ENCODE measurements at places on chromosomes 12 and 14.

GRCh38 chr14:30620178-30620577, 1.9 kb upstream of the SCFD1 start:
- no peak for DNase-seq

DNA sequence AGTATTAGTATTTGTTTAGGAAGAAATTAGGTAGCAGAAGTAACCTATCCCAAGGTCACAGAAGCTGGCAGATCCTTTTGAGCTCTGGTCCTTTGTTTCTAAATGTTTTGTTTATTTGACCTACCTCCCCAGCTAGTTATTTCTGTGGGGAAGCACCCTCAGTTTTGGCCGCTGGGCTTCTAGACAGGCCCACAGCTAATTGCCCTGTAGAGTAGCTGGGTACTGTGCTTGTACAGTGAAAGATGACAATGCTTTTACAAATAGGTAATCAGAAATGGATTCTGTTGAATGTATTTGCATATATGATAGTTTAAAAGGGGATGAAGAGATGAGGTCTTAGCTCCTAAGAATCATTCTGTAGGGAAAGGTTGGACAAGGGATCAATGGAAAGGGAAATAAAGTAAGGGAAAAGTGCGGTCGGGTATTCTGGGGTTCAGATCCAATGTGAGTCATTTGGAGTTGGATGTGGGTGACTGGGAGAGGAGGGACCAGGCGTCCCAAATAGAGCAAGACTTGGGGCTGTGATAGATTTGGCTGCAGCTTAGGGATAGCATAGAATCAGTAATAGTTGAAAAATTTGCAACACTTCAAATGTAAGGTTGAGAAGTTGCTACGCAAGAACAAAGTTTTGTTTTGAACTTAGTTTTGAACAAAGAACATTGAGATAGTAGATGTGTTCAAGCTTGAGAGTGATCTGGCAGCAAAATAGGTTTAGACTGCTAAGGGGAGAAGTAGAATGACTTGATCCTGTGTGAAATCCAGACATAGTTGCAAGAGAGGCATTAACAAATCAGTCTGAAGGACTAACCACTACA, 3.6 kb downstream of the NUDT4 start:
- no peak for DNase-seq

GRCh38 chr12:44317651-44318126, 481.8 kb downstream of the TMEM117 start:
- DNase-seq = no peak

GRCh38 chr12:83919081-83919480, 993.5 kb downstream of the SLC6A15 start:
- DNase-seq = no peak

DNA sequence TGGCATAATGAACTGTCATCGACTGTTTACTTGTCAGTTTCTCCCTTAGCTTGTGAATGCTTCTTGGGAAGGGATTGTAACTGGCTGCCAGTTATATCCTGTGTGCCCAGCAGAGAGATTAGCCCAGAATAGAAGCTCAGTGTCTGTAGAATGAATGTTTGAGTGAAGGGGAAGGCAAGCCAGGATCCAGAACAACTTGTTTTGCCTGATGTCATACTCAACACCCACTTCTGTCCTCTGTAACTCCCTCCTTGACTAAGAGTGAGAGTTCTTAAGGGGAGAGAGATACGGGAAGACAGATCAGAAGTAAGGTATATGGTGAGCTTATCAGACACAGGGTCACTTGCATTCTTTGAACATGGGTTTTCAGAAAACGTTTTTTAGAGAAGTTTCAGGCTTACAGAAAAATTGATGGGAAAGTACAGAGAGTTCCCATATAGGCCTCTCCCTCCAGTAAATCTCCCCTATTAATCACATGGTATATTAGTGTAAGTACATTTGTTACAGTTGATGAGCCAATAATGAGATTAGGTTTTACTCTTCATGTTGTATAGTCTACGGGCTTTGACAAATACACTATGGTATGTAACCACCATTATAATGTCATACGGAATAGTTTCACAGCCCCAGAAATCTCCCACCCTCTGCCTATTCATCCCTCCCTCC, 5.6 kb upstream of the SPPL3 start:
- no peak for DNase-seq

- DNase-seq = no peak
These were observed 223.4 kb downstream of the PCNX1 start for GRCh38 chr14:71130491-71131179.

DNA sequence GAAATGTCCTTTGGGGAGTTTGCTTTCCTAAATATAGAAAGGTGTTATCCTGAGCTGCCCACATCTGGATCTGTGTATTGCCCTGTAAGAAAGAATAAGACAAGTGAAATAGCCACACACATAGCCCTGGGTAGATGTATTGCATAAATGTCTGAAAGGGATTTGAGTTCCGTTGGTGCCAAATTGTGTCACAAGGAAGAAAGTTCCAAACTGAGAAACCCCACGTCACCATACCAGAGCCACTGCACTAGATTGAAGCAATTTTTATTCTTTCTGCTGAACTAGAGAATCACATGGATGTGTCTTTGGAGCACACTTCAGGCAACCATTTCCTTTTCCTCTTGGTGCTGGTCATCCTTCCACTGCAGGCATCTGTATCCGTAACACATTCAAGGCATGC, 5.0 kb downstream of the RNASE9 start:
- no peak for DNase-seq

DNA sequence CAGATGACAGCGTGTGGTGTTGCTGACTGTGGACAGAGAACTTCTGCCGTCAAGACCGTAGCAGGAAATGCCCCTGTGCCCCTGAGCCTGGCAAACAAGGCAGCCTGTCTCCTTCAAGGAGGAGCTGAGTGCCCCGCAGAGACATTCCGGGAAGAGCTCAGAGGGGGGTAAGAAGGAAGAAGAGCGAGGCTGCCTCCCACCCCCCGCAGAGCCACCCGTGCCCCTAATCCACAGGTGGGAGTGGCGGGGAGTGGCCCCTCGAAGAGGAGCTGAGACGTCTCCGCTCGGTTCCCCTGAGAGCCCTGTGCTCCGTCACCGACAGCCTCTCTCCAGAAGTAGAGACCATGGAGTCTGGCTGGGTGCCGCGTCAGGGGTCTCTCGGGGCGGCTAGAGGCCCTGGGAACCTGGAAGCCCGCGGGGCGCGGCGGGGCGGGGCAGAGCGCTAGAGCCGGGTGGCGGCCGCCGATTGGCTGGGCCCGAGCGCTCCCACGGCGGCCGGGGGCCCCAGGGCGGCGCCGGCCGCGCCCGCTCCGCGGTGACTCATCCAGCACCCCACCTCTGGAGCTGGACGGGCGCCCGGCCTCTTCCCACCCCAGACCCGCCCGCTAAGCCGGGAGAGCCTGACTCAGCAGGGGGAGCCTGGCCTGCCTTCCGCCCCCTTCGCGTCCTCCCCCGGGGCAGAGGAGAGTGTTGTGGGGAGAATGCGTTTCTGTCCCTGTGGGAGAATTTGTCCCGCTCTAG, 25.2 kb upstream of the KRT78 start:
- peak; percentile 92 for DNase-seq

GRCh38 chr12:116346222-116346621, 68.7 kb upstream of the MED13L start:
- DNase-seq = no peak

DNA sequence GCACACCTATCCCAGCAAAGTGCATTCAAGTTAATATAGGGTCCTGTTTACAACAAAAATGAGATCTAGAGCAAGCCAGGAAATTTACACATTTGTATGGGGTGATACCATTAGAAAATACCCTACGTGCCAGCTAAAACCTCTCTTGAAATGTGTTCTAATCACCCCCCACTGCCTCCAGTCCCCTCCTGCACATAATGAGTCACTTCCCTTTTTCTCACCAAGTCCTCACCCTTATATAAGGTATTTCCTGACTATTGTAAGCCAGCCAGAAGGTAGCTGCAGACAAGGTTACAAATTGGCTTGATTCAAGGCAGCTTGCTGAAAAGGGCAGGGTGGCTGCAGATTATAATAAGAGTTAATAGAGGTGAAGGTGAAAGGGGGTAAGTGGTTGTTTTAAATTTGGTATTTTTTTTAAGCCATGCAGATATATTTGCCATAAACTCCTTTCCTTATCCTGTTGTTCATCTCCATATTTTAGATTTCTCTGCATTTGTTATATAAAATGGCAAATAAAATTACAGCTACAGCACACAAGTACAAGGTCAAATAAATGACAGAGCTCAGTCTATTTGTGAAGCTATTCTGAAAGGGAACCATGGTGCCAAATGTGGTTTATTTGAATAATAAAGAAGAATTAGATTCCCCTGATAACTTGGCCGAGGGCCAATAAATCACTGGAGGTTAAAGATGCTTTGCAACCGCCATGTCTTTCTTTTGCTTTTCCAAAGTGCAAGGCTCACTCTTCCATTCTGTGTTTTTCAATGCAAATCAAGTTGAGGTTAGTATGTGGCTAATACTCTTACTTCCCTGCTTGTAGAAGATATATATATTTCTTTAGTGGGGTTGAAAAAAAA, 385.9 kb downstream of the EGLN3 start:
- DNase-seq = no peak

DNA sequence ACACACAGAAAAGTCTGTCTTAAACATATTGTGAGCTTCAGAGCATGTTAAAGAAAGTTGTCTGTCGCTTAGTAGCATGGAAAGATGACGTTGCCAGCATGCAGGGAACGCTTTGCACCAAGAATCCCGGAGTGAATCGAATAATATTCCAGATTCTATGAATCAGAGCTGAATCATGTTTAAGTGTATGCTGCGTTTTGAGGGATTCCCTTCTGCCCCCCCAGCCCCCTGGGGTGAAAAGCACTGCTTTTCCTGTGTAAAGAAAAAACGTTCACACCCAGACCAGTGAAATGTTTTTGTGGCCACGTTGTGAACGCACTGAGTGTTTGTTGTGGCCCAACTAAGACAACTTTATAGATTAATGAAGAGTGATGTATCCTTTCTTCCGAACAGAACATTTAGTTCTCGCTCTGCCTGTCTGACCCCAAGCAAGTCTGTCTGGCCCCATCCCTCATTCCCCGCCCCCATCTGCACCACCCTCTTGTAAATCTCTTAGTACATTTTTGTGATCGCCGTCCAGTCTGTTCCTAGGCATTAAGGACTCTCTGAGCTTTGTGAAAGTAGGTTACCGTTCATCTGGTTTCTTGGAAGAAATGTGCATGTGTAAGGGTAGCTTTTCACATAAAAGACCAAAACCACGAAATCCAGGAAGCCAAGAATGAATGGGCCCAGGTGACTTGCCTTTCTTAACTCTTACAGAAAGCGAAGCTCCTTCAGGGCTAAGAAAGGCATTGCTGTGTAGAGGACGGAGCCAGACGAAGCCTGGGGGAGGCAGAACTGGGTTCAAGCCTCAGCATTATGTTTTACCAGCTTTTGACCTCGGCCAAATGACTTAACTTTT, 103.0 kb downstream of the SAMD4A start:
- DNase-seq = no peak

DNA sequence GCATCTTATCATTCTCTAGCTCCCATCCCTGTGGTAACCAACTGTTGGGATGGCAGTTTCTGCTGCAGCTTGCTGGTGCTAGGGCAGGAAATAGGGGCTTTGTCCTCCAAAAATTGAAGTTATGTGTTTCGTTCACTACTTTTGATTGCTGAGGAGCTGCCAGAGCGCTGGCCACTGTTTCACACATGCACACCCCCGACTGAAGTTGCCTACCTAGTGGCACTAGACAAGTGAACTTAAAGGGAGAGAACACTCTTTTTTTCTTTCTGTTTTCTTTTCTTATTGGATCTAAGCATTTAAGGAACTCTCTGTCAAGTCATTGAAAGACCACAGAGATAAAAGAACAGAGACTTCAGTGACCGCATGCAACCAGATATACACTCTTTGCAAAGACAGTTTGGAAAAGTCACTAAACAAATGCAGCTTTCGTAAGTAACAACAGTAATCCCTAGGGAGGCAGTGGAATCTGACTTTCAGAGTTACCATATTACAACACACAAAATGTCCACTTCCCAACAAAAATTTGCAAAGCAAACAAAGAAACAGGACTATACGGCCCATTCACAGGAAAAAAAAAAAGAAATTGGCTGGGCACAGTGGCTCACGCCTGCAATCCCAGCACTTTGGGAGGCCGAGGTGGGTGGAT, 12.0 kb downstream of the TFCP2 start:
- no peak for DNase-seq

Data from heart left ventricle (tissue), 16 donors.